ENCODE measurements at places on chromosomes 2 and 18. TPM values are rescaled to one million over a fixed set of nuclear protein-coding genes. Genes with fewer than 3 reads are reported as not detected.

The IL1F10 gene
- total RNA-seq = not detected

The DCC gene
- total RNA-seq = 0.48 TPM

The STAT4 gene
- 2.1 TPM for total RNA-seq

The ABCB11 gene
- 0.74 TPM for total RNA-seq

The KCNF1 gene
- total RNA-seq = 0.90 TPM

The ARHGEF4 gene
- total RNA-seq = 2.6 TPM
